CD4-positive, alpha-beta T cell treated with Interleukin-1 beta for 1 hour (primary cell): ENCODE measurements at places on chromosomes 2 and 18.

- no peak for DNase-seq
Measured at GRCh38 chr18:3148930-3149535, 70.7 kb downstream of the MYOM1 start.

DNA sequence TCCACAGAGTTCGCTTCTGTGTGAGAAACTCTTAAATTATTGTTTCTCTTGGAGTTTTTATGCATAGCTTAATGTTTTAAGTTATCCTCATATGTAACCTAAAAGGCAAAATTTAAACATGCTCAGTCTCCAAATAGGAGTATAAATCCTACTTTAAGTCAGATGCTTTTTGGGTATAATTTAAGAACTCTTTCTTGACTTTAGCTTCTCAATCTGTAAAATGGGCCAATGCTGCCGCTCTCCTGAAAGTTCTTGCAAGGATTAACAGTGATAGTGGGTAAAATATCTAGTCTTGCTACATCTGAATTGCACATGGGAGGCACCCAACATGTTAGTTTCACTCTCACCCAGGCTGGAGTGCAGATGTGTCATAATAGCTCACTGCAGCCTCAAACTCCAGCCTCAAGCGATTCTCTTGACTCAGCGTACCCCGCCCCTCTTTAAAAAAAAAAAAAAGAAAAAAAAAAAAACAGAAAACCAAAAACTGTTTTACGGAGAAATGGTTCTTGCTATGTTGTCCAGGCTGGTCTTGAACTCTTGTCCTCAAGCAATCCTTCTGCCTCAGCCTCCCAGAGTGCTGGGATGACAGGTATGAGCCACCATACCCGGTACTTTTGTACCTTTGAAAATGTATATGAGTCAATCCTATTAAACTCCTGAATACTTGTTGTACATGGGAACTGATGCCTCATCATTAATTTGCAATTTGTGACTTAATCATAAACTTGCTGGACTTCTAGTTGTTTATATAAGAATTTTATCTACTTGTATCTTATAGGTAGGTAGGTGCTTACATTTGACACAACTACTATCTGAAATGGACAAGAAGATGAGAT lies 1.8 kb downstream of the FBXO48 start:
- peak; percentile 60 for DNase-seq

DNA sequence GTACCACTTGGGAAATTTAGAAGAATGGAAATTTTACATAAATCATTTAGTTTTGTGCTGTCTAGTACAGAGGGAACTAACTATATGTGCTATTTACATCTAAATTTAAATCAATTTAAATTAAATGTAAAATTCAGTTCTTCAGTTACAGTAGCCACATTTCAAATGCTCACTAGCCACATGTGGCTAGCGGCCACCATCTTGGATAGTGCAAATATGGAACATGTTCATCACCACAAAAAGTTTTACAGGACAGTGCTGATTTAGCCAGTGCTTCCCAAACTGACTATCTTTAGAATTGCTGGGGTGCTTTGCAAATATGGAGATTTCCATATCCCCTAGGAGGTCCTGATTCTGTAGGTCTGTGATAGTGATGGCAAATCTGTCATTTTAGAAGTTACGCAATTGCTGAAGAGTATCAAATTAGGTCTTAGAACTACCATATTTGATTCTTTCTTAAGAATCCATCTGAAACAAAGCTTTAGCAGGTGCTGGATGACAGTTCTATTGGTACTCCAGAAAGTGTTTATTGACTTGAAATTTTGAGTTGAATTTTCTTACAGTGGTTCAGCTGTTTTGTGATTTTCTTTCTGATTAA lies 12.8 kb downstream of the EHBP1 start:
- no peak for DNase-seq

- DNase-seq = peak; percentile 33
Measured at GRCh38 chr2:119476301-119477112, 44.9 kb downstream of the TMEM37 start.

GRCh38 chr2:222494104-222494739 lies 69.9 kb downstream of the SGPP2 start:
- no peak for DNase-seq

GRCh38 chr2:216372761-216373291 lies 543 bp upstream of the MARCHF4 start:
- no peak for DNase-seq
